GM13976 (cell line): ENCODE measurements at places on chromosomes 2 and 18.

GRCh38 chr2:99879481-99879880 is 262.9 kb downstream of the AFF3 start:
- no peak for DNase-seq

DNA sequence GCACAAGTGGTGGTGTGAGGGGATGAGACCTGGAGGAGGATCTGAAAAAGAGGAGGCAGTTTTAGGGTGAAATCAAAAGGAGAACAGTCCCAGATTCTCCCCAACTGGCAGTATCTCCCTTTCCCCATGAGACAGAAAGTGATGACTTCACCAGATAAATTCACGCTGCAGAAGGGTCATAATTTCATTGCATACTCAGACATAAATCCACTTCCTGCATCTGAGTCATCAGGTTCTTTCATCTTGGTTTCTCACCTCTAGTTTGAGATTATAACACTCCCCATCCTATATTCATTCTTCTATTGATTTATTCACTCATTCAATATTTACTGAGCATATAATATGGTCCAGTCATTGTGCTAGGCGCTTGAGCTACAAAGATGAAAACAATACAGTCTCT is 64.7 kb downstream of the CCDC148 start:
- no peak for DNase-seq

- DNase-seq: no peak
These were observed 17.5 kb downstream of the KCNE4 start for GRCh38 chr2:223069465-223069864.

- no peak for DNase-seq
These were observed 626.5 kb downstream of the ZEB2 start for GRCh38 chr2:143893371-143893770.

- no peak for DNase-seq
These were observed 2.0 kb upstream of the CHRND start for GRCh38 chr2:232523682-232524597.

DNA sequence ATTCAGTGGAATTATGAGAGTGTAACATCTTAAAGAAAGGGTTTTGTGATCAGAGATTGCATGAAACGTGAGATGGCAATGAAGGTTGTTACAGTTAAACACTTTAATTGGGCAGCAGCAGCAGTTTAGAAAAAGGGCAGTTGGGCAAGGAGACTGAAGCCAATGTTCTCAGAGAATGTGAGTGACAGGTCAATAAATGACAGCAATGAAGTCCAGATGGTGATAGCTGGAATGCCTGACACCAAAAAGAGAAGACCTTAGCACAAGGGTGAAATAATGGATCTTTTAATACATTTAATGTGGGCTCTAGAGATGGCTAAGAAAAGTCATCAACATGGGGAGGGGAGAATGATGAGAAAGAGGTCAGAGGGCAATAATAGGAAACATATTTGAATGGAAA is 89.4 kb upstream of the CDH7 start:
- DNase-seq: no peak

GRCh38 chr2:85681776-85682175 is 12.4 kb upstream of the GNLY start:
- DNase-seq: no peak

DNA sequence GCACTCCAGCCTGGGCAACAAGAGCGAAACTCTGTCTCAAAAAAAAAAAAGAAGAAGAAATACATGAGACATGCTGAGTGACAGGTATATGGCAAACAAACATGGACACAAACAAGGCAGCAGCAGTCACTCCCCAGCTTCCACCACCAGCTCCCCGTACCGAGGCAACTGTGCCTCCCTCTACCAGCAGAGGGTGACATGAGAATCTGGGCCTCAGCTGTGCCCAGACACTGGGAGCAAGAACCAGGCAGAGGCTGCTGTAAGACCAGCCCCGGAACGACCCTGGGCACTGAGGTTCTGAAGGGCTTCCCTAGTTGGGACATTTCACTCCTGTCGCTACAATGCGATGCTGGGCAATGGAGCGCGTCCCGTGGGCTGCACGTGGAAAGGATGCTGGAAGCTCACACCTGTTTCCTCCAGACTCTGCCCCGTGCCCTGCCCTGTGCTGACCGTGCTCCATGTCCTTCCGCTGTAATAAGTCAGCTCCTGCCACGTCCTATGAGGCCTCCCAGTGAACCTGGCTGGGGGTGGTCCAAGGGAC is 37.1 kb downstream of the BOK start:
- no peak for DNase-seq

DNA sequence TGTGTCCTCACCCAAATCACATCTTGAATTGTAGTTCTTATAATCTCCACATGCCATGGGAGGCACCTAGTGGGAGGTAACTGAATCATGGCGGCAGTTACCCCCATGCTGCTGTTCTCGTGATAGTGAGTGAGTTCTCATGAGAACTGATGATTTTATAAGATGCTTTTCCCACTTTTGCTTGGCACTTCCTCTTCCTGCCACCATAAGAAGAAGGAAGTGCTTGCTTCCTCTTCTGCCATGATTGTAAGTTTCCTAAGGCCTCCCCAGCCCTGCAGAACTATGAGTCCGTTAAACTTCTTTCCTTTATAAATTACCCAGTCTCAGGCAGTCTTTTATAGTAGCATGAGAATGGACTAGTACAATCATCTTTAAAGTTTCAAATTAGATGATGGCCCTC is 902.4 kb upstream of the PIK3C3 start:
- DNase-seq: no peak

DNA sequence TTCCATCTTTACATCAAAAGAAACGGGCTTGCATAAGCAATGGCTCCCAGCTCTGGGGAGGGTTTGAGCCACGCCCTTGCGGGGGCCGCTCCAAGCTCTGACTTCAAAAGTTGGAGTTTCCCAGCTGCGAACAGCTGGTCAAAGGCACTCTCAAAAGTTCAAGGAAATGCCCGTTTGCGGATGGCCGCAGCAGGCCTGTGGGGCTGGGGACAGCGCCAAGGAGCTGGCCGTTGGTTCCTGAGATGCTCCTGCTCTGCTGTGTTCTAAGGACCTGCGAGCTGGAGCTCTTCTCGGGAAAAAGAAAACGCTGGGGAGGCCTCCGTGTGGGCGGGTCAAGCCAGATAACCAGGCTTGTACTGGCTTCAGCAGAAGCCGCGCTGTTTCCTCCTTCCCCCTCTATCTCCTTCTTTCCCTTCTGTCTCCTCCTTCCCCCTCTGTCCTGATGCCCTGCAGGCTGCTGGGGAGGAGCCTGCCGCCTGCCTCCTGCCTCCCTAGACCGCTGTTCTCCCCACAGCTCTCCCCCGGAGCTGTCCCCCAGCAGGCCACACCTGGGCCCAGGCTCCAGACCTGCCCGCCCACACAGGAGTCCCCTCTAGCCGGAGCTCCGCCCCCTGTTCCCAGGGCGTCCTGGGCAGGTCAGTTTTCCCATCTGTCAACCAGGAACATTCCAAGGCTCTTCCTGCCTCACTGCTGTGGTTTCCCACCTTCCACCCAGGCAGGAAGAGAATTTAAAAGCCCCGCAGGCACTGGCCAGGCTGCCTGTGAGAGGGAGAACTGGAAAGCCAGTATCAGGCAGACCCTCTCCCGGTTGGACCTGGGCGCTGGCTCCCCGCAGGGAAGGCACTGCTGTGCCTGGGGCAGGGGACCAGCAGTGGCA is 14.1 kb downstream of the KLF11 start:
- DNase-seq: peak; percentile 68

DNA sequence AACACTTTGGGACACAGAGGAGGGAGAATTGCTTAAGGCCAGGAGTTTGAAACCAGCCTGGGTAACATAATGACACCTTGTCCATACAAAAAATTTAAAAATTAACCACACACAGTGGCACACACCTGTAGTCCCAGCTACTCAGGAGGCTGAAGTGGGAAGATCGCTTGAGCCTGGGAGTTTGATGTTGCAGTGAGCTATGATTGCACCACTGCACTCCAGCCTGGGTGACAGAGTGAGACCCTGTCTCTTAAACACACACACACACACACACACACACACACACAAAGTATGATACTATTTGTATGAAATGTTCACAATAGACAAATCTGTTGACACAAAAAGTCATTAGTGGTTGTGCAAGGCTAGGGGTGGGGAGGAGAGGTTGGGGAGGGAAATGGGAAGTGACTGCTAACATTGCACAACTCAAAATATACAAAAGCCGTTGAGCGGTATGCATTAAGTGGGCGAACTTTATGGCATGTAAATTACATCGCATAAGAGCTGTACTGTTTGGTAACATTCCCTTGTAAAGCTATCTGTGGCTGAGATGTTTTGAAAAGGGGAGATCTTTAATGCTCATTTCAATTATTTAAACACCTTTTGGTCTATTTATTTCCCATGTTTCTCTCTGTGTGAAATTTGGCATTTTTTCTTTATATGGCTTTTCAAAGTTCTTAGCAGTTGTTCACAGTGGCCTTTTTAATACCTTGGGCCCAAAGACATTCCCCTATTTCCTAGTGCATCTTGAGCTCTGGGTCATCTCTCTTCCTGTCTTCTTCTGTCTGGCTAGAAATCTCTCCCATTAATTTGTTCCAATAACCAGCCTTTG is 58.9 kb upstream of the ZNF516 start:
- no peak for DNase-seq

DNA sequence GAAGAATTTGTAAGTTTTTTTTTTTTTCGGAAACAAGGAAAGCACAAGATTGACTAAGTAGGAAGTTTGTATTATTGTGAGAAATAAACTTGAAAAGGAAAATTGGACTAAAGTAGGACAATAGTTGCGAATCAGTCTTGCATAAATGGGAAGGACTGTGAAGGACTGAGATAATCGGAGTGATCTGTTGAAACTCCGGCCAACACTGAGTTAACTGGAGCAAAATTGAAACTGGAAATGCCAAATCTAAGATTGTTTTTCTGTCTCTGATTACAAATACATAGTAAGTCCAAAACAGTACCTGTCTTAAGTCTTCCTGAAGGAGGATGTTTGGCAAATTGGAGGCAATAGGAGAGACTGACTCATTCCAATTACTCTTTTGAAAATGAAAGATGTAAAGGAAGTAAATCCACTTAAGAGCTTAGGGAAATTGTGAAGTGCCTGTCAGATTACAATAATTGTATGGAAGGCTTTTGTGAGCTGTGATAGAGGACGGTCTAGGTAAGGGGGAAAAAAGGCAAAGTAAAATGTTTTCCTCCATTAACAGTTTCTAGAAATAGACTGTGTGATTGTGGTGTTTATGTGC is 204.9 kb upstream of the CYRIA start:
- no peak for DNase-seq

DNA sequence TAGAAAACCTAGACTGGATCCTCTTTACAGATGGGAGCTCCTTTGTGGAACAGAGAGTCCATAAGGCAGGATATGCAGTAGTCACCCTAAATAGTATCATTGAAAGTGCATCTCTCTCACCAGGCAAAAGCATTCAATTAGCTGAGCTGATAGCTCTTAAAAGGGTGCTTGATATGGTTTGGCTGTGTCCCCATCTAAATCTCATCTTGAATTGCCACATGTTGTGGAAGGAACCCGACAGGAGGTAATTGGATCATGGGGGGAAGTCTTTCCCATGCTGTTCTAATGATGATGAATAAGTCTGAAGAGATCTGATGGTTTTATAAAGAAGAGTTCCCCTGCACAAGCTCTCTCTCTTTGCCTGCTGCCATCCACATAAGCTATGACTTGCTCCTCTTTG is 96.2 kb upstream of the RMP24 start:
- no peak for DNase-seq

DNA sequence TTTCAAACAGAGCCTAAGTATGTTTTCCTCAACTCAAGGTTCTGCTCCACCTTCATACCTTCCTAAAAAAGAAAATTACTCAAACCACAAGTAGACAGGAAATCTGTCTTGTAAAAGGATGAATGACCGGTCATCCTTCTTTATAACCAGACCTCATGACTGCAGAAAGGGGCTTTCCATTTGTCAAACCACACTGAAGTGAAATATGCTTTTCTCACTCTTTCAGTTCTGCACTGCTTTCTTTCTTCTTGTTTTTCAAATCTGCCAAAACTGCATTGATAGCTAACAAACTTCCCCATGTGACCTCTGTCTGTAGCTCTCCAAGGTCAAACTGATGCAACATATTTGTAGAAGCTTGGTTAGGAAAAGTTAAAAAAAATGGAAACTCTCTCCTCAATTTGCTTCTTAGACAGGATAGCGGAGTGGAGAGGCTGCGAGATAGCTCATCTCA is 308.9 kb upstream of the CCDC68 start:
- DNase-seq: no peak

DNA sequence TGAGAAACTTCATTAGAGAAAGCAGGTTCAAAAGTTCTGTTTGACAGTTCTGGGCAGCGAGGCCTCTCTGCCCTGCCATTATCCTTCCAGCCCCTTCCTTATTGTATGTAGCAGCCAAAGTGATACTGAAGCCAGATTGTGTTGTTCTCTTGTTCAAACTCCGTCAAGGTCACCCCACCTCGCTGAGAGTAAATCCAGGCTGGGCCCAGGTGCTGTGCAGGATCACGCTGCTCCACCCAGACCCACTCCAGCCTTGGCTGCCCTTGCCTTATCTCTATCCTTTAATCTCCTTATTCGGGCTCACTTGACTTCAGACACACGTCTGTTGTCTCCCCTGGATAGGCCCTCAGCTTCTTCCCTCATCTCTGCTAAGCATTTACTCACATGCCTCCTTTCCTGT is 196.1 kb downstream of the CPS1 start:
- no peak for DNase-seq

DNA sequence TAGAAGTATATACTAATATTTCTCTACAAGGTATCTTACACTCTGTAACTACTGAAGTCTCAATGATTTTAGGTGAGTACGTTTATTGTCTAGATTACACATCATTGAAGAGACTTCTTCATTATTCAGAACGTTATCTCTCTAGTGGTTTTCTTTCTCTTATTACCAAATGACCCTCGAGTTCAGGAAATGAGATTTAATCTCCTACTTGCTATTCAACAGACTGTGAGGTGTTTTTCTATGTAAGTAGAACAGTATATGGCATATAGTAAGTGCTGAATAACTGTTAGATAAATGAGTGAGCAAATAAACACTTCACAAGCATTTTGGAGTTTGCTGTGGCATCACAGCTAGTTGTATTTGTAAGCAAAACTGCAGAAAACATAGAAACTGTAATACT is 947.2 kb upstream of the SLC39A10 start:
- DNase-seq: no peak

GRCh38 chr2:11571170-11571569 is 37.3 kb downstream of the GREB1 start:
- DNase-seq: no peak

- DNase-seq: no peak
These were observed 74.7 kb upstream of the ETAA1 start for GRCh38 chr2:67322353-67323001.

- no peak for DNase-seq
These were observed 167.5 kb downstream of the BCL2 start for GRCh38 chr18:63152096-63152495.
